ENCODE measurements at places on chromosomes 6 and 20.

DNA sequence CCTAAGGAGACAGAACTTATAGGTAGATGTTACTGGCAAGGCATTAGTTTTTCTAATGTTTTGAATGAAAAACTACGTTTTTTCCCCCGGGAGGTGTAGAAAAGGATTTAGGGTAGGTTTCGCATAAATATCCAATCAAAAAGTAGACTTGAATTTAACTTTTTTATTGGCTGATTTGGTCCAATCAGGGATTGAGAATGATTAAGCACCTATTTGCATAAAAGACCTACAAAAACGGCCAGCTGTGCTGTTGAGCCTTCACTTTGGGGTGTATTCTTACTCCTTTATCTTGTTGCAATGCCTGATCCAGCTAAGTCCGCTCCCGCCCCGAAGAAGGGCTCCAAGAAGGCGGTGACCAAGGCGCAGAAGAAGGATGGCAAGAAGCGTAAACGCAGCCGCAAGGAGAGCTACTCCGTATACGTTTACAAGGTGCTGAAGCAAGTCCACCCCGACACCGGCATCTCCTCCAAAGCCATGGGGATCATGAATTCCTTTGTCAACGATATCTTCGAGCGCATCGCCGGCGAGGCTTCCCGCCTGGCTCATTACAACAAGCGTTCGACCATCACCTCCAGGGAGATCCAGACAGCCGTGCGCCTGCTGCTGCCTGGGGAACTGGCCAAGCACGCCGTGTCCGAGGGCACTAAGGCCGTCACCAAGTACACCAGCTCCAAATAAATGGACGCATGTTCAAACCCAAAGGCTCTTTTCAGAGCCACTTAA lies 113.5 kb upstream of the BTN3A2 start:
- DNase-seq, result peak; percentile 52

GRCh38 chr6:157050537-157051265 lies 272.6 kb downstream of the TMEM242 start:
- no peak for DNase-seq

GRCh38 chr6:149846321-149846720 lies 17.8 kb downstream of the LRP11 start:
- no peak for DNase-seq

DNA sequence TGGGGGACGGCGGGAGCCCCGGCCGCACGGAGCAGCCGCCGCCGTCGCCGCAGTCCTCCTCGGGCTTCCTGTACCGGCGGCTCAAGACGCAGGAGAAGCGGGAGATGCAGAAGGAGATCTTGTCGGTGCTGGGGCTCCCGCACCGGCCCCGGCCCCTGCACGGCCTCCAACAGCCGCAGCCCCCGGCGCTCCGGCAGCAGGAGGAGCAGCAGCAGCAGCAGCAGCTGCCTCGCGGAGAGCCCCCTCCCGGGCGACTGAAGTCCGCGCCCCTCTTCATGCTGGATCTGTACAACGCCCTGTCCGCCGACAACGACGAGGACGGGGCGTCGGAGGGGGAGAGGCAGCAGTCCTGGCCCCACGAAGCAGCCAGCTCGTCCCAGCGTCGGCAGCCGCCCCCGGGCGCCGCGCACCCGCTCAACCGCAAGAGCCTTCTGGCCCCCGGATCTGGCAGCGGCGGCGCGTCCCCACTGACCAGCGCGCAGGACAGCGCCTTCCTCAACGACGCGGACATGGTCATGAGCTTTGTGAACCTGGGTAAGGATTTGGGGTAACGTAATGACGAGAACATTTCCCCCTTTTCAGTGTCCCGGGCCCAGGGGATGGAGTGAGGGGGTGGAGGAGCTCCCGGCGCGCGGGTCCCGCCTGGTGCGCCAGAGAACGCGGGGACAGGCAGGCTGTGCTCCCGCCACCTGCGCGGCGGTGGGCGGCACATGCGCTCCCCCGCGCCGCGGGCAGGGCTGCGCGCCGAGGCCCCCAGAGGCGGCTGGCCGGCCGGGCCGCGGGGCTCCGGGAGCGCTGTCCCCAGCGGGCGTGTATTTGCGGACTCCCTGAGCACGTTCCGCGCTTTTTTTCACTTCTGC lies 1.4 kb downstream of the BMP6 start:
- no peak for DNase-seq

DNA sequence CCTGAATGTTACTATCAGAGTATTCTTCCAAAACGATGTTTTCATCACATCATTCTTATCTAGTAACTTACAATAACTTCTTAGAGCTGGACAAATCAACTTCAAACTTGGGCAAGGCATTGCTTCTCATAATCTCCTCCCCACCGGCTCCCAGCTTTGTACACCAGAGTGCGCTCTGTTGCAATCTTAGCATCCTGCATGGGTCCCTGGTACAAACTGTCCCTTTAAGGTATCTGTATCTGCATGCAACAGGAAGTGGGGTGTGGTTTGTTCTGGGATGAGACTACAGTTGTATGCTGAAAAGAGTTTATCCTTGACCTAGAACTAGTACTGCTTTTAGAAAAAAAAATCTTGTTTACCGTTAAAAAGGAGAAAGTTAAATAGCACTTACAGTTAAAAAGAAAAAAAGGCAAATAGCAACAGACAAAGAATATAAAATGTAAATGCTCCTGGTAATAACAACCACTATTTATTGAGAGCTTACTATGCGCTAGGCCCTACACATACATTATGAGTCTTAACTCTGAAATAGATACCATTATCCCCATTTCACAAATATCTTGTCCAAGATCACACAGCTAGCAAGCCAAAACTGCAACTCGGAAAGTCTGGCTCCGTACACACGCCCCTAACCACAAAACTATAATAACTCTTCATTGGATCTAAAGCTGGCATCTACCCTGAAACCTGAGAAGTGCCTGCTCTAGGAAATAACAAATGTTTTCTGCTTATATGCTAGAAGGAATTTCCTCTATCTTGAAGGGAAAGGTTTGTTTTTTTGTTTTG lies 9.8 kb upstream of the HECA start:
- peak; percentile 81 for DNase-seq

Data from T-cell (primary cell).